ENCODE measurements at places on chromosomes 4 and X.

- no peak for DNase-seq
These were observed 58.6 kb upstream of the ADRA2C start for GRCh38 chr4:3707423-3708102.

GRCh38 chrX:76147106-76147505 is 25.8 kb upstream of the PBDC1 start:
- no peak for DNase-seq

GRCh38 chr4:184514121-184514988 is 40.0 kb upstream of the IRF2 start:
- no peak for DNase-seq

GRCh38 chr4:5965225-5965624 is 53.0 kb downstream of the C4orf50 start:
- DNase-seq: no peak

DNA sequence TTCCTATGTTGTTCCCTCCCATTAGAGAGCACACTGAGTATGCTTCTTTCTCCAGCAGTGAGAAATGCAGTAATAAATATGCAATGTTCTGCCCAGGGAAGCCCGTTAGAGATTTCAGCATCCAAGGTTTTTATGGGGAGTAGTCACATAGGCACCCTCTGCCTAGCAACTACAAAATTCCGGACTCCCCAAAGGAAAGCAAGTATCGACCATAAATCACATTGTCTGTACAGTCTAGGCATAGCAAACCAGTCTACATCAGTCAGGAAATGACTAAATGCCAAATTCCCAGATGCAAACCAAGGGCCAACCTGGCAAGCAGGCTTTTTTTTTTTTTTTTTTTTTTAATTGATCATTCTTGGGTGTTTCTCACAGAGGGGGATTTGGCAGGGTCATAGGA is 34.8 kb downstream of the GPR101 start:
- no peak for DNase-seq

- no peak for DNase-seq
These were observed 202.2 kb downstream of the SH2D1A start for GRCh38 chrX:124548571-124548970.

- DNase-seq: no peak
These were observed 298.0 kb upstream of the TET2 start for GRCh38 chr4:104848597-104849225.

GRCh38 chr4:153269218-153269990 is 65.2 kb downstream of the TRIM2 start:
- DNase-seq: no peak

DNA sequence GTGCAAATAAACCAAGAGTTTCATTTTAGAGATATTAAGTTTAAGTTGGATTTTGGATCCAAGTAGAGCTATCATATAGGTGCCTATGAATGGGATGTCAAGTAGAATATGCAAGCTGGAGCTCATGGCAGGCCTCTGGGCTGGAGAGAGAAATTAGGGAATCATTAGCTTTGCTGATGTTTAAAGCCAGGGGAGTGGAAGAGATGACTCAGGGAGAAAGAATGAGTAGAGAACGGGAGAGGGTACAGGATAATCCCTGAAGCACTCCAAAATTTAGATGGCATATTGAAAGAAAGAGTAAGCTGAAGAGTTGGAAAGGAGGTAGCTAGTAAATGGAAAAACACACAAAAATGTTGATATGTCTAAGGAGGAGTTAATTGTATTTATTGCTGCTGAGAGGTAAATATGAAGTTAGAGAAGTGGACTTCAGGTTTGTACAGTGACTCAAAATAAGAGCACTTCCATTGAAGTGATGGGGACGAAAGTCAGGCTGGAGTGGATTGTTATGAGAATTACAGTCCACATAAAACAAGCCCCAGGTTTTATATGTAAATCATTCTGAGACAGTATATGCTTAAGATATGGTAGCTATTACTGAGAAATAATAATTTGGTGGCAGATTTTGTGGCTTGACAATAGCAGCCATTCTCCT is 72.5 kb upstream of the GRXCR1 start:
- no peak for DNase-seq

DNA sequence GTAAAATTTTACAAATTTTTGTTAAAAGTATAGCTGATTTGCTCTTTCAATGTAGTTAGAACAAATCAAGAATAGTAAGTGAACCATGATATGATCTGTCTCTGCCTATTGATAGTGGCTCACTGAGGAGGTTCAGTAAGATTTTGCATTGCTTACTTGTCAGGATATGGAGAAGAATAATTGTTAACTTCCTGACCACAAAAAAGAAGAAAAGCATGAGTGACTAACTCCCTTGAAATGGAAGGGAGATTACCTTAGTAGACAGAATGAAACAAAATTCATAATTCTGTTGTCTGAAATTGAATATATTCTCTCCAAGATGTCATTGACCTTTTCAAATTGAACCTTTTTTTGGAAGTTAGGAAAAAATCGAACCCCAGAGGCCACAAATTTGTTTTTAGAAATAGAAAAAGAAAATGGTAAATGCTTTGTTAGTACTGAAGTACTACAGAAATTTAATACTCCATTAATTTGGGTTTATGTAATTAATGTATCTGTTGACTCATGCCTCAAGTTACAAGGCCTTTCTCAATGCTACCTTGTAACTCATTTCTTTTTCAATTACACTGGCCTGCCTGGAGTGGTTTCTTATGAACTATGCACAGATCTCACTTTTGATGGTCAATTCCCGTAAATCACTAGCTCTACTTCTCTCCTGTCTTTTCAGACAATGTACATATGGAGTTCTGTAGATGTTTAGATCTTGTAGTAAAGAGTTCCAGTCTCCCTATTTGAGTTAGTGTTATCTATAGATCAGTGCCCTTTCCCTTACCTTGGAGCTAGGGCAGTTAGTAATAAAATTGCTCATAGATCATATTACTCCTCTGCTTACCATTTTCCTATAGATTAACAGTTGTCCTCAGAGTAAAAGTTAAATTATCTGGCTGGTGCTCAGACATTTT is 139.3 kb downstream of the TLL1 start:
- DNase-seq: no peak

DNA sequence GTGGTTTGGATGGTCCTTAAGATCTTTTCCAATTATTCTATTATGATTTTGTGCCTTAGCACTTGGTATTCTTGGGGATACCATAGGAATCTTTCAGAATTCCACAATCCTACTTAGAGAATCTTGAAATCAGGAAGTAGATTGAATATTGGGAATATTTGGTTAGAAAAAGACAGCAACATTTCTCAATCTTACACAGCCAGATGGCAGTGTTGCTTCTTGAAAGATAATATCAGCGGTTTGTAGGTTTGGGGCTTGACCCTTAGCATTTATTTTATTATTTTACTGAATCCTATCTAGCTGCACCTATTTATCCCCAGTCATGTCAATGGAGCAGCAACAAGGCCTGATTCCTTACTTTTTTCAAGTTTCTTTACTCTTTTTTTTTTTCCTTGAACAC is 28.6 kb downstream of the MAGEB1 start:
- no peak for DNase-seq

GRCh38 chr4:10160281-10160856 is 43.8 kb upstream of the WDR1 start:
- DNase-seq: no peak

- DNase-seq: no peak
These were observed 30.7 kb downstream of the ADGRG2 start for GRCh38 chrX:19091596-19091995.

- DNase-seq: no peak
These were observed 19.5 kb downstream of the TMPRSS11E start for GRCh38 chr4:68466751-68467150.

GRCh38 chr4:172553216-172553615 is 615.4 kb upstream of the GALNT7 start:
- DNase-seq: no peak

DNA sequence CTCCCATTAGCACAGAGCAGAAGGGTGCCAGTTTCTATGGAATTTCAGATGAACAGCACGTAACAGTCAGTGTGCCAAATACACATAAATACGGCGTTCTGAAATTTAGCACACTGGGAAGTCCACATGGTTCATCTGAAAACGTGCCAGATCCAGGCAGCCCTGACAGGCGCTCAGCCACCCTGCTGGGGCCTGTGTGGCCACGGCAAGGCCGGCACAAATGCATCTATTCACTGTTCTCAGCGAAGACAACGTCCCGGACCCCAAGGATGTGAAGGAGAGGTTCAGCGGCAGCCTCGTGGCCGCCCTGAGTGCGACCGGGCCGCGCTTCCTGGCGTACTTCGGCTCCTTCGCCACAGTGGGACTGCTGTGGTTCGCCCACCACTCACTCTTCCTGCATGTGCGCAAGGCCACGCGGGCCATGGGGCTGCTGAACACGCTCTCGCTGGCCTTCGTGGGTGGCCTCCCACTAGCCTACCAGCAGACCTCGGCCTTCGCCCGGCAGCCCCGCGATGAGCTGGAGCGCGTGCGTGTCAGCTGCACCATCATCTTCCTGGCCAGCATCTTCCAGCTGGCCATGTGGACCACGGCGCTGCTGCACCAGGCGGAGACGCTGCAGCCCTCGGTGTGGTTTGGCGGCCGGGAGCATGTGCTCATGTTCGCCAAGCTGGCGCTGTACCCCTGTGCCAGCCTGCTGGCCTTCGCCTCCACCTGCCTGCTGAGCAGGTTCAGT is 15.6 kb downstream of the DGKQ start:
- DNase-seq: no peak

DNA sequence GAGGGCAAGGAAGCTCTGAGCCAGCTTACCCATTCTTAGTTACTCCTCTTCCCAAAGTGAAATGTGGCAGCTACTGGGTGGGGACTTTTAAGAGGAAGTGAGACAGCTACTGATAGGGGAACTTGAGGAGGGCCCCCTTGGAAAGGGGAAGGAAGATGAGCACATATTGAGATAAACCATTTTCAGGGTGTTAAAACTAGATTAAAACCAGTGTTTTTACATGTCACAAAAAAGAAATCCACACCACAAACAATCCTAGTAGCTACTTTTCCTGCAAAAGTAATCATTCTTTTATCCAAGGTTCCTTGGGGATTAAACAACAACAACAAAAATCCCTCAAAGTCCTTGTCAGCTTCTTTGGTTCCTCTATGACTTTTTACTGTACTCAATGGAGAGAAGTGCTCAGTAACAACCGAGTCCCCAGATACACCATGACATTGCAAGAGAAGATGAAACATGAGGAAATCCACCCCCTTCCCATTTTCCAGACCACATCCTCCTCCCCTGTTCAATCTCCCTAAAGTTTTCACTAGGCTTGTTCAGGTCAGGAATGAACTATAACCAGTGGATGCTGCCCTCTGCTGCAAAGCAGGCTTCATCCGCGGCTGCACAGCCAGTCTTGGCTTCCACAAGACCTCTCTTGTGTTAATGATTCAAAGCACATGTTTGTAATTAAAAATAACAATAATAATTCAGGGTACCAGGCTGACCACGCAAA is 113.5 kb upstream of the TMEM164 start:
- DNase-seq: no peak

- no peak for DNase-seq
These were observed 277.3 kb upstream of the TRPC5 start for GRCh38 chrX:112359906-112360305.

- no peak for DNase-seq
These were observed 1038.0 kb downstream of the PCDH19 start for GRCh38 chrX:99371976-99372595.

Data from stimulated activated CD8-positive, alpha-beta memory T cell treated with anti-CD3 and anti-CD28 coated beads, Interleukin-7, amount 100 ng/mL, for 1 hour (primary cell).